Stimulated activated CD4-positive, alpha-beta T cell treated with anti-CD3 and anti-CD28 coated beads, Interleukin-15, amount 100 ng/mL, for 1 hour (primary cell): ENCODE measurements at places on chromosomes 7 and 10.
A peak's percentile ranks its signal among the peaks of the same experiment; 100 is the strongest.

GRCh38 chr10:58956926-58957325 lies 219.5 kb upstream of the PHYHIPL start:
- no peak for DNase-seq

GRCh38 chr10:12697764-12698163 lies 303.7 kb downstream of the CCDC3 start:
- no peak for DNase-seq

- DNase-seq: no peak
Observed at GRCh38 chr10:53109320-53109719, 336.7 kb upstream of the MBL2 start.

DNA sequence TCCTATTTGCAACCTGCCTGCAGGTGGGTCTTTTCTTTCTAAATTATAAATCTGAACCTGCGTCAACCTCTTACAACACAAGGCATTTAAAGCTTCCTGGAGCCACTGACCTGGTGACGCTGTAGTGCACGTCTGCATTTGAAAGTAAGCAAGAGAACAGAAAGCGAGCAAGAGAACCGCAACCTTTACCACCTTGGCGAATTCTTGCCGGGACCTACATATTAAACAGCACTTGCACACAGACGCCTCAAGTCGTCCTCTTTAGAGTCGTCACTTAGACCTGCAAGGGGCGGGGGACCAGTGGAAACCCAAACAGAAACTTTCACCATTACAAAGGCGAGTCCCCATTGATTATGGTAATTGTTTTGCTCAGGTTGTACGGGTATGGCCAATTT lies 9.5 kb downstream of the GLI3 start:
- DNase-seq: no peak

- DNase-seq: no peak
Observed at GRCh38 chr10:818010-818409, 113.5 kb downstream of the LARP4B start.

- DNase-seq: peak; percentile 37
Observed at GRCh38 chr7:151051108-151051507, 2.8 kb downstream of the ASIC3 start.

GRCh38 chr7:131562941-131563340 lies 6.5 kb upstream of the PODXL start:
- no peak for DNase-seq

DNA sequence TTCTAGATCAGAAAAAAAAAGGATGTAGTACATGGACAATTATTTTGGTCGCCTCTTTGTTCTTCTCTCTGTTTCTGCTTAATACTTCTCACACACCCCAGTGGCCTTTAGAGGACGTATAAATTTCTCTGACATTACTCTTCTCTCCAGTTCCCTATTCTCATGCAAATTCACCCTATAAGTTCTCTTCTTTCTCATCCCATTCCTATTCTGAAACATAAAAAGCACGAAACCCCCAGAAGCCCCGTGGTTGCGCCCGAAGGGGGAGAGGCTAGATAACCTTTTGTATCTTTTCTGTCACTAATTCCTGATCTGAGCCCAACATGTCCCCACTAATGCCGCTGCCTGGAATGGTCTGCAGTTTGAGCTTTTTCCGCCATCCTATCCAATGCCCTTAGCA lies 136.9 kb downstream of the SKIDA1 start:
- DNase-seq: no peak

DNA sequence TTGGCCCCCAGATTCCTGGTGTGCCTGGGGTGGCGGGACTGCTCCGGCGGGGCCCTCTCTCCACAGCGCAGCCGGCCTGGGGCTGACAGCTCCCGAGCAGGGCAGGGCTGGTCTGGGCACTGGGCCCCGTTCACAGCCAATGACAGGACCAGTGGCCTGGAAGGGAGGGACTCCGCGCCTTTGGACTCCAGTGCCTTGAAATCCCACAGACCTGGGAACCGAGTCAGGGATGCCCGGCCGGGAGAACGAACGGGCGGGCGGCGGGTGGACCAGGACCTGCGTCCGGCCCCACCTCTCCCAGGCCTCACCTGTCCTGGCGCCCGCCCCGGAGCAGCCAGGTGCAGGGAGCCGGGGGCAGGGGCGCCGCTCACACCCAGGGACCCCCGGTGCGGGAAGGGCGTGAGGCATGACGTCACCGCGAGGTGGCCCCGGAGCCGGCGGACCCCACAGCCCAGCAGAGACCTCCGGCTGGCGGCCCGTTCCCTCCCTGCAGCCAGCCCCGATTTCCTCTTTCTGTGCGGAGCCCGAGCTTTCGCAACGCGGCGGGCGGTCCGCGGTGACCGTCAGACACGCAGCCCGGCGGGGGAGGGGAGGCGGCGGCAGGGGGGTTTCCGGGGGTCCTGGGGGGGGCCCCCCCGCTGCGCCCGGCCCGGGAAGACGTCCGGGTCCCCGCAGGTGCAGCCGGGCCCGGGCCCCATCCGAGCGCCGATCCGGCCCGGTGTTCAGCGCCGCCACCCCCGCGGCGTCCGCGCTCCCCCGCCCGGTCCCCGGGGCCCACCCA lies 743 bp downstream of the ADAP1 start:
- DNase-seq: no peak

GRCh38 chr10:131896403-131896802 lies 4.4 kb upstream of the PPP2R2D start:
- DNase-seq: no peak

DNA sequence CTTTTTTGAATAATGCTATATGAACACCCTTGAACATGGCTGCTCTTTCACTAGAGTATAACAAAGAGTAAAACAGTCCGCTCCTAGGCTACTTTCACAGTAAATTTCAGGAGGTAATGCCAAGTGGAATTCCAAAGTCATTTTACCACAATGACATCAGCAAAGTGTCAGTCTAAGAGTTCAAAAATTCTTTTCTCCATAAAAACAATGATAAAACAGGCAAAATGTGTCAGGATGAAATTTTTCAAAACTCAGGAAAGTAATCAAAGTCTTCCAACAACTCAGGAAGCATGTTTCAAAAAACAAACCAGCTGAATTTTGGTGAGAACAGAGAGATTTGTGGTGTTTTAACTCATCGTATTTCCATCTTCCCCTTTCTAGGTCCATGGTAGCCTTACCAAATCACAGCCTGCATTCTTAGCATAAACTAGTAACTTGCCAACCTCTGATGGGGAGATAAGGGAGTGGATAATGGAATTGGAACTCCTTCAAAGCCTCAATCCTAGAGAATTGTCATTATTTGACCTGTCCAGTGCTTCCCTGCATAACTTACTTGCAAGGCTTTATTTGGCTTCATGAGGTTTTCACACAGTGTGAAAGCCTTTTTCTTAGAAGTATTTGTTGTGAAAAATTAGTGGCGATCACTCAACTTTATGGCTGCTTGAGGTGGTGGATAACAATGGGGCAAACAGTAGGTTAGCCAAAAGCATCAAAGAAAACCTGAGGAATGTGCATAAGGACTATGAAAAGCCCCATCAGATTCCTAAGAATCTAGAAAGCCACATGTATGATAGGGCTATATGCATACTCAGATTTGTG lies 302.7 kb downstream of the HDAC9 start:
- no peak for DNase-seq

GRCh38 chr7:27665531-27665930 lies 2.8 kb upstream of the HIBADH start:
- DNase-seq: no peak

GRCh38 chr10:86124734-86125133 lies 241.9 kb downstream of the GRID1 start:
- DNase-seq: no peak

GRCh38 chr10:56318816-56319215 lies 42.2 kb downstream of the ZWINT start:
- DNase-seq: no peak

GRCh38 chr10:78952030-78952429 lies 116.7 kb upstream of the ZMIZ1 start:
- no peak for DNase-seq

DNA sequence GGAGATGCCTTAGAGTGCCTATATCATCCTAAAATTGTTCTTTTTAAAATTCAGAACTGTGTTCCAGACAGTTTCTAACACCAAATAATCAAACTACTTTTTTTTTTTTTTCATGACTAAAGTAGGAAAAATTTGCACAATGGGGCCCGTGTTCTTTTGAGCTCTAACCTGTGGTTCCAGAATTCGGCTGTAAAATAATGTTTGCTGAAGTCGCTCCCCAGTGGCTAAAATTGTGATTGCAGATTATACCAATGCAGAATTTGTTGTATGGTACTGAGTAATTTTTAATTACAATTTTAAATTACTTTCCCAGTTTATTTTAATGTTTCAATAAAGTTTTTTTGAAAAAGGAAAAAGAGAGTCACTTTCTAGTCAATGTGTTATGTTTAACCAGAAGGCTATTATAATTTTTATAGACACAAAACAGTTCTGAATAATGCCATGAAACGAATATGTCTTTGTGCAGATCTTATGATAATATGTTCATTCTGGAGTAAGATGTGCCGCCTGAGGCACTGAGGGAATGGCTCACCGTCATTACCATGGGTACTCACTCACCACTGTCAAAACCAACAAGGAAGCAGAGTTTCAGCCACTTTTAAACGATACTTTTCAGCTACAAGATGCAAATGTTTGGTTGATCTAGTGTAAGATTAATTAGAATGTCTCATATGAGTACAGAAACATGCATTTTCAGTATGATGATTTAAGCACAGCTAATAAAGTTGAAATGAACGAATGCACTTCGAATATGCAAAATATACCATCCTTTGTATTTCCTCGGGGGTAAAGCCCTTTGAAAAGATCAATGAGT lies 173.6 kb downstream of the PRKCQ start:
- no peak for DNase-seq

GRCh38 chr10:60170250-60170649 lies 219.4 kb downstream of the ANK3 start:
- DNase-seq: no peak

GRCh38 chr7:87038993-87039690 lies 20.3 kb downstream of the ELAPOR2 start:
- no peak for DNase-seq

- no peak for DNase-seq
Observed at GRCh38 chr7:129835569-129835968, 117.2 kb downstream of the UBE2H start.
